ENCODE measurements at places on chromosomes 3 and 15.
A peak's percentile ranks its signal among the peaks of the same experiment; 100 is the strongest.

DNA sequence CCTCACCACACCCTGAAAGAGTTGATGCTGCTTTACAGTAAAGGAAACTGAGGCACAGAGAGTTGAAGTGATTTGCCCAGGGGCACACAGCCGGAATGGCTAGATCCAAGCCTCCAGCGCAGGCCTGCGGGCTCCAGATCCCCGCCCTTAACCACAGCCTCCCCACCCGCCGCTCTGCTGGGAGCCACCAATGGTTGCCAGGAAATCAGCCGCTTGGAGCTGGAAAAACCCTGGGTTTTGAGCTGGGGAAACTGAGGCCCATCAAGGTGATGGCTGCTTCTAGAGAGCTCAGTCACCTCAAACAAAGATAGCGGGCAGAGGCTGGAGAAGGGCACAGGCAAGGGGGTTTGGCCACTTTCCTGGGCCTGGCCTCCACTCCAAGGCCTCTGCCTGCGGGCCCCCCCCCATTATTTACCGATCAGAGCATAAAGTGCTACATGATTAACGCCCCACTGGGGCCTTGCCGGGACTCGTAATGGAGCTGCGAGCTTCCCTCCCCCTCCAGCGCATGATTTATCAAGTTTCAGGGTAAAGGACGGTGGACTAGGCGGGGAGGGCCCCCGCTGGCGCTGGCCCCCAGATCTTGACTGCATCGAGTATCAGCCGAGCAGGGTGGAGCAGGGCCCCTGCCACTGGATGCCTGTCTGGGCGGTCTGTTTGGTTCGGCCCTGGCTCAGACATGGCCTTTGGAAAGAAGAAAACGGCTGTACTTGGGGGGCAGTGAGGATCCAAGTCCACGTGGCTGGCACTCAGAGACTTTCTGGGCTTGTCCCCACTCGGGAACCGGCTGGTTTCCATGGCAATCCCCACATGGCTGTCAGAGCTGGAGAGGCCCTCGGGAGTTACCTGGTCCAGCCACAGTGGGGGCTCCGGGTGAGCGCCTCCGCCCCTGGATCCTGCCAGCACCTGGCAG, 9.1 kb downstream of the PLXND1 start:
- DNase-seq, result peak; percentile 51

DNA sequence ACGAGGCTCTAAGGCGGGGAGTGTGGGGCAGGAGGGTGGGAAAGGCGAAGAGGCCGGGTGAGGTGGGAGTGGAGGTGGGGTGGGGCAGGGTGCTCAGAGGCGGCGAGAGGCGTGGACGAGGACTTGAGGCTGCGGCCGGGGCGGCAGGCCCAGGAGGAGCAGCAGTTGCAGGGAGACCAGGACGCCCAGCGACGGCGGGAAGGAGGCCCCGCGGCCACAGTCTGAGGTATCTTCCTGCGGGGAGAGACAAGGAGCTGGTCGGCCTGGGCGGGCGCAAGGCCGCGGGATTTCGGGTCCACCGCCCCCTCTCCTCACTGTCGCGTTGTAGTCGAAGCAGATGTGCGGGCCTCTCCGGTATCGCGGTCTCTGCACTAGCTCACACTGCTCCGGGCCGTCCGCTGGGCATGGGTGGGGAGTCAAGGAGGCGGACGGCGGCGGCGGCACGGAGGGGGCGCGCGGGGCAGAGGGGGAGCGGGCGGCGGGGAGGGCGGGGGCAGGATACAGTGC, 5.3 kb upstream of the TMEM115 start:
- no peak for DNase-seq

DNA sequence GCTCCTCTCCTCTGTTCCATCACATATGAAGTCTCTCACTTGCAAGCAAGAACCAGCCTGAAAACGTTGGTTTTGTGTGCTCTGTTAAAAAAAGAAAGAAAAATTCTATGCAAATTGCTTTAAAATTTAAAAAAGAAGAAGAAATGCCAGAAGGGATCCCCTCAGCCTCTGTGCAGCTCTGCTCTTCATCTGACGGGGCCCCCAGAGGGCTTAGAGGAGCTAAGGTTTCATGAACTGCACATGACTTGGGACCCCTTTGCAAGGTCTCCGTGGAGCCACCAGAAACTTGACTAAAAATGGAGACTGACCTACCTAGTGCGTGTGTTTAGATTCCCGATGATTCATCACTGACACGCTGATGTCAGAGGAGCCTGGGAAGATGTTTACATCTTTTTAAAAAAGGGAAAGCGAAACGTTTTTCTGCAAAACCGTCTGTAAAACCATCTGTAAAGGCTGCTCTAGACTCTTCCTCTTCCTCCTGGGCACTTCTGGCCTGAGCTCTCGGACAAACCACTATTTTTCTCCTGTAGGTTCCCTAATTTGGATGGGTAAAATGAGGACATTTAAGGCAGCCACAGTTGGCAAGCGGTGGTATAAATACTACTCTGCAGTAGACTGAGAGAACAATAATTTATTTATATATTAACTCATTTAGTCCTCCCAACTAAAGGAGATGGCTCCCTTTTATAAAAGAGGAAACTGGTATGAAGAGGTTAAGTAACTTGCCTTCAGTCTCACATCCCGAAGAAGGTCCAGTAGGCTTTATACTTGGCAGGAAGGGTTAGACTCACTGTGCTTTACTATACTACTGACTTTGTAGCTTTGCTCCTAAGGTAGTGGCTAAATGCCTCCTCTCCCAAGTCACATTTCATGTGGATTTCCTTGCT, 67.2 kb upstream of the POLG start:
- DNase-seq, result no peak

GRCh38 chr3:172289583-172289982, 158.7 kb downstream of the GHSR start:
- DNase-seq, result no peak

GRCh38 chr3:183701744-183702143, 4.1 kb downstream of the YEATS2 start:
- no peak for DNase-seq

- DNase-seq, result no peak
Observed at GRCh38 chr3:14324224-14324944, 78.0 kb upstream of the SLC6A6 start.

GRCh38 chr15:89087161-89087829, 961 bp upstream of the ABHD2 start:
- DNase-seq, result no peak

DNA sequence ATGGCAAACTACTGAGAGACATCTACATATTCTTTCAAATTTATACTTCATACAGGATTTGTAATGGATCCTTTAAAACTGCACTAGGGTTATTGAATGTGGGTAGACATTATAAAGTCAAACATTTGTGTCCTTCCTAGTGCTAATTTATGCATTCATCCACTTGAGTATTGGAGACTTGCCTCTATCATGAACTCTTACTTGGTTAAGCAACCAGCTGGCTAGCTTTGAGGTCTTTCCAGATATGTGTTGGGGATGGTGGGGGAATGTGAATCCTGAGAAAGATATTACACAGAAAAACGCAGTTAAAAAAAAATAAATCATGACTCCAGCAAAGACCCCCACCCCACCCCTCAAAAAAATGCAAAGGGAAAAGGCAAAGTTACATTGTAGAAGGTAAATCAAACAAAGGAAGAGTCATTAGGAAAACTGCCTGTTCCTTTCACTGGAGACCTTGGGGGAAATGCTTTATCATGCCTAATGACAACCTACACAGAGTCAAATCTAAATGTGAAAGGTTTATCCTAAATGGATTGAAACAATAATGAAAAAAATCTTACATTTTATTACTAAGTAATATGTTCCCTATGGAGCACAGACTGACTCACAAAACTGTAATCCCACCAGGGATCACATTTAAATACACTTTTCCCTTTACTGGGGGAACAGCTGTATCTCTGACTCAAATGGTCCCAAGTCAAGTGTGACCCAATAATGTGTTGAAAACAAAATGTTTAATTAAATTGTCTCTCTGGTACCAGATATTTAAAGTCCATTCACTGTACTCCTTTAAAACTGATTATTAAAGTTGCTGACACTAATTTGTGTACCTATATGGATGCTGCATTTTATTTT, 522.3 kb downstream of the ROBO1 start:
- no peak for DNase-seq

GRCh38 chr3:46127503-46127902, 80.6 kb downstream of the CCR1 start:
- DNase-seq, result no peak

DNA sequence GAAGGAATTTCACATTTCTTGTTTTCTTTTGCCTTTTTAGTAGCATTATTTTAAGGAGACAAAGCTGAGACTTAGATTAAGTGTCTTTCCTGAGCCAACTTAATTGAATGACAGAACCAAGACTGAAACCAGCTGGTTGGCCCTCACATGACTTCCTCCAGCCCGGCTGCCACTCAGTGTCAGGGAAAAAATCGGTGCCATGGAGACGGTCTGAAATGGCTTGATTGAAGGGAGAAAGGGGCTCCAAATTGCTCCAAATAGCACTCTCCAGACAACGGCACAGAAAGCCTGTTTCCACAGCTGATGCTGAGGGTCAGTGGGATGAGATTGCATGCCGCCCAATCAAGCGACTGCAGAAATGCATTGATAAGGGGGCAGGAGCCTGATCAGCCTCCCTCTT, 475.2 kb upstream of the IL12A start:
- DNase-seq, result no peak

GRCh38 chr3:165549037-165549436, 288.2 kb downstream of the BCHE start:
- no peak for DNase-seq

DNA sequence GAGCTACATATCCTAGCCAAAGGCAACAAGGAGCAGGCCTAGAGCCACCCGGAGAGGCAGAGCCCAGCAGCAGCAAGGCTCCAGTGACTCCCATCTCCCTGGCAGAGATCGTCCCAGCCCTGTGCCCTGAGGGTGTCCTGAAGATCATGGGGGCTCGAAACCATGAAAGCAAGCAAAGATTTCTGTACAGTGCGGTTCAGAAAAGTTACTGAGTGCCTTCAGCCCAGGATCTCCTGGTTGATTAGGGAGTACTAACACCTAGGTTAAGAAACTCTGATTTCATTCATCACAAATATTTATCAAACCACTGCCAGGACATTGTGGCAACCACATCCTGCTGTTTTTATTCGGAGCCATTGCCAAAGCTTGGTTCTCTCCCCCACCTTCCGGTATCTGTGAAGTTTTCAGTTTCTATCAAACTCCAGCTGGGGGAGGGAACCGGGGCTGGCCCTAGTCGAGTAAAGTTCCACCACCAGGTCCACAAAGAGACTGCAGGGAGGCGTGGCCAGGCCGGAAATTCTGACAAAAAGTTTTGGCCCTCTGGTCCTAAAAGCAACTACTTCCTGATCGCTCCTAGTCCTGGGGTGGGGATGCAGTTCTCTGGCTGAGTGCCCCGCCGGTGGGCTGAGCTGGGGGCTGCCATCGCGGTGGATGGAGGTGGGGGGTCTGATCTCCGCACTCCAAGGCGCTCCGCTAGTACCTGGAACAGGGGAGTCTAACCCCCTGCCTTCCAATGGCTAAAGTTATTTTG, 1.2 kb downstream of the RAB43 start:
- DNase-seq, result peak; percentile 55

- no peak for DNase-seq
Observed at GRCh38 chr3:101229681-101230080, 90.7 kb downstream of the IMPG2 start.

DNA sequence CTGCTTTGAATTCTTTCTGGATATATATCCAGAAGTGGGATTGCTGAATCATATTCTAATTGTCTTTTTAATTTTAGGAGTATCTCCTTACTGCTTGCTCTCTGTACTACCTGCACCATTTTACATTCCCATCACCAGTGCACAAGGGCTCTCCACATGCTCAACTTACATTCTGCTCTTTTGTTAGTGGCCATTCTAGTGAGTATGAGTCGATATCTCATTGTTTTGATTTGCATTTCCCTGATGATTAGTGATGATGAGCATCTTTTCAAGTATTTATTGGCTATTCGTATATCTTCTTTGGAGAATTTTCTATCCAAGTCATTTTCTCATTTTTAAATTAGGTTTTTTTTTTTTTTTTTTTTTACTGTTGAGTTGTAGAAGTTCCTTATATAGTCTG, 29.5 kb downstream of the PFN2 start:
- DNase-seq, result no peak

- DNase-seq, result peak; percentile 63
Observed at GRCh38 chr3:3772920-3773319, 26.3 kb upstream of the LRRN1 start.

GRCh38 chr3:177338697-177339219, 141.5 kb upstream of the TBL1XR1 start:
- DNase-seq, result no peak

DNA sequence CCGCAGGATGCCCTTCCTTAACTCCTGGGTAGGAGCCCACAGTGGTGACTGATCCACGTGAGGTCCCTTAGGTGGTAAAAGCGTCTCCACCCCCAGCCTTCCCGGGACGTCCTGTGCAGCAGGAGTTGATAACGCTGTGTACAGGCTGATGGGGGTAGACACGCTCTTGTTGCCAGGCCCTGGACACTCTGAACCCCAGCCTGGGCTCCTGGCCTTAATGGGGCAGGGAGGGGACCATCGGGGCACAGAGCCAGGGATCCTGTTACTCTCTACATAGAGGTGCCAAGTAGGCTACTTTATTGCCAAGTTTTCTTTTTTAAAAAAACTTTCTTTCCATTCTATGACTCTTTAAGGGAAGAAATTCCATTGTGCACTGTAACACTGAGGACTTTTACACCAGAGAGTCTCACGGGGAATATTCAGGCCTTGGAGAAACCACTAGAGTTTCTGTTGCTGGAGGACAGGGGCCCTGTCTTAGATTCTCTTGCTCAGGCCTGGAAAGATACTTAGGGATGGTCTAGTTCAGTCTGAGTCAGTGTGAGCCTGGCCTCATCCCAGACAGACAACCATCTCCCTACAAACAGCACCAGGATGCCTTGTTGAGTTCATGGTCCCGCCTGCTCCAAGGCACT, 104.3 kb upstream of the RNU6-1 start:
- no peak for DNase-seq

Measured in head of caudate nucleus (tissue), 42 donors.